ENCODE measurements at places on chromosomes 16 and 17. TPM values are rescaled to one million over a fixed set of nuclear protein-coding genes. Genes with fewer than 3 reads are reported as not detected.
A peak's percentile ranks its signal among the peaks of the same experiment; 100 is the strongest.

Gene RFFL
- 16.7 TPM for total RNA-seq

GRCh38 chr17:35089586-35090296 lies 26.2 kb upstream of the RFFL start:
- no peak for DNase-seq
- no peaks in the 10 kb centered on the region for H3K27me3 ChIP-seq

DNA sequence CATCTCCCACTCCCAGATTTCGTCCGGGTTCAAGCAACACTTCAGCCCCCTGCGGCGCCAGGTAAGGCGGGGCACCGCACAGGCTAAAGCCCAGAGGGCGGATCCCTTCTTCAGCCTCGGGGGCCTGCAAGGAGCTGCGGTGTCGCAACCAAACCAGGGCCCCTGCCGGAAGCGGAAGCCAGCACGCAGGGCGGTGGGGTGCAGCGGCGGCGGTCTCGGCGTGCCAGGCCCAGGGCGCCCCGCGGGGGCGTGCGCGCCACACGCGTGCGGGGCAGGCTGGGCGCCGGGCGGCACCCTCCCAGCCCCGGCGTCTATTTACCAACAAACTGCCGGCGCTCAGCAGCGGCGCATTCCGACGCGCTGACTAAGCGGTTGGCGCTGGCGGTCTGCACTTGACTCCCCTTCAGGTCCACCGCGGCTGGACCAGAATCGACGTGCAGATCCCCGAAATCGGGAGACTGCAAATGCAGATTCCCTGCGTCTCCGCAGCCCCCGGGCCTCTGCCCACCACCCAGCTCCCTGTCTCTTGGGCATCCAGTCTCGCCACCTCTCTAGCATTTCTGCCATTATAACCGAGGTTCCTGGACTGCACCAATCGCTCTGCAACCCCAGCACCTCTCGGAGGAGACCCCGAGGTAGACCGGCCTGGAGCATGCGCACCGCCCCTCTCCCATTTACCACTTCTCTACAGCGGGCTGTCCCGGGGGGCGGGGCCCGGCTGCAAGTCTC lies 421 bp upstream of the DLX4 start:
- peak overlapping the region; percentile 96 for H3K27ac ChIP-seq
- H3K27me3 ChIP-seq, result peaks cover 98% of the 10 kb centered on the region
- H3K36me3 ChIP-seq, result no peaks in the 10 kb centered on the region
- DNase-seq, result peak; percentile 81

GRCh38 chr17:49850772-49851386 lies 3.0 kb upstream of the TAC4 start:
- H3K27me3 ChIP-seq, result peaks cover 73% of the 10 kb centered on the region
- no peaks in the 10 kb centered on the region for H3K36me3 ChIP-seq
- no peak for DNase-seq
- H3K4me3 ChIP-seq, result peak overlapping the region; percentile 78
- peaks cover 9% of the 10 kb centered on the region for H3K4me1 ChIP-seq
- H3K27ac ChIP-seq, result no peak overlapping the region

DNA sequence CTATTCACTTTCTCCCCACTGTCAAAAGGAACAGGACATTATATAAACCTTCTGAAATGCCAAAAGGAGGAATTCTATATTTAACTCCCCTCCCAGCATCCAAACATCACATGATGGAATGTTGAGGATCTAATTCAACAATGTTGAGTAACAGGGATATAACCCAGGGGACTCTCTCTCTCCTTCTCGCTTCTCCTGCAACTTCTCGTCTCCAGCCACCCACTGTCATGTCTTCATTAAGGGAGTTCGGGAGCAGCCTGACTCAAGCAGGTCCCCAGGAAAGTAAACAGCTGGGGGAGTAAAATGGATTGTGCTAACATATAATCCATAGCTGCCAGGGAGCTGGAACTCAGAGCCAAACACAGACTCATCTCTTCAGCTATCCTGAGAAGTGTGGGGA lies 51.7 kb downstream of the GRIN2A start:
- peaks cover 15% of the 10 kb centered on the region for H3K27me3 ChIP-seq
- H3K4me1 ChIP-seq, result no peaks in the 10 kb centered on the region
- no peaks in the 10 kb centered on the region for H3K36me3 ChIP-seq
